Mesothelial cell of epicardium (in vitro differentiated cells): ENCODE measurements at places on chromosomes 11 and 22. TPM values are rescaled to one million over a fixed set of nuclear protein-coding genes. Genes with fewer than 3 reads are reported as not detected.

DNA sequence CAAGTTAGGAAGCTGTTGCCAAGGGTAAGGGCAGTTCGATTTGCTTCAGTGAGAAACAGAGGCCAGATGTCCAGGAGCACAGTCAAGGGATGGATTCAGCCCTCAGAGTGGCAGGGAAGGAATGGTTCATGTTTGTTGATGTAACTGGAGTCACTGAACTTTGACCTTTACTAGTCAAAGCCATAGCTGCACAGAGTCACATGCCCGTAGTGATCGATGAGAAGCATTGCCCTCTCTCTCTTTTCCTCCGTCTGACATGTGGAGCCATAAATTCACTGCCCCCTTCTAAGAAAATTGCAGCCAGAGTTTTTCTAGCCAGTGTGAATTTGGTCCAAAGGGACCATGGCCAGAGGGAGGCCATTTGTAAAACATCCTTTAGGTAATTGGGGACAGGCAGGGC is 124.1 kb upstream of the MTNR1B start:
- H3K36me3 ChIP-seq: no peaks in the 10 kb centered on the region
- H3K27me3 ChIP-seq: no peaks in the 10 kb centered on the region
- peaks cover 29% of the 10 kb centered on the region for H3K4me1 ChIP-seq
- DNase-seq: no peak
- H3K27ac ChIP-seq: no peak overlapping the region

DNA sequence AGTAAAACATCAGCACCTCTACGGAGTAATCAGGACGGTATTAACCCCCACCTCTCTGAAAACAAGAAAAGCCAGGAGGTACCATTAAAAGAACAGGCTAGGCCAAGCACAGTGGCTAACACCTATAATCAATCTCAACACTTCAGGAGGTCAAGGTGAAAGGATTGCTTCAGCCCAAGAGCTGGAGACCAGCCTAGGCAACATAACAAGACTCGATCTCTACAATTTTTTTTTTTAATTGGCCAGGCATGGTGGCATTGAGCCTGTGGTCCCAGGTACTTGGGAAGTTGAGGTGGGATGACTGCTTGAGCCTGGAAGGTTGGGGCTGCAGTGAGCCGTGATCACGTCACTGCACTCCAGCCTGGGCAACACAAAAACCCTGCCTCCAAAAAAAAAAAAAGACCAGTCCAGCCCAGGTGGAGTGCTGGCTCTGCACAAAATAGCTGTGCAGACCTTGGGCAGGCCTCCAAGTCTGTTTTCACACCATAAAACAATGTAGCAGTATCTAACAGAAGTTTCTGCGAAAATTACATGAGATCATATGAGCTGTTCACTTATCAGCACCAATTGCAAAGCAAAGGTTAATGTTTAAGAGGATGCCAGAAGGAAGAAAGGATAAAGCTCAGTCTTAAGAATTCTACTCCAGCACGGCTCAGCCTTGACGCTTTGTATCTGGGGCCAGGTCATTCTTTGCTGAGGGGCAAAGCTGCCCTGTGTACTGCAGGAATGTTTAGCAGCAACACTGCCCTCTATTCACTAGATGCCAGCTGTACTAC is 14.8 kb downstream of the CHKA start:
- H3K4me3 ChIP-seq: no peak overlapping the region
- no peak for DNase-seq
- H3K4me1 ChIP-seq: peaks cover 24% of the 10 kb centered on the region

DNA sequence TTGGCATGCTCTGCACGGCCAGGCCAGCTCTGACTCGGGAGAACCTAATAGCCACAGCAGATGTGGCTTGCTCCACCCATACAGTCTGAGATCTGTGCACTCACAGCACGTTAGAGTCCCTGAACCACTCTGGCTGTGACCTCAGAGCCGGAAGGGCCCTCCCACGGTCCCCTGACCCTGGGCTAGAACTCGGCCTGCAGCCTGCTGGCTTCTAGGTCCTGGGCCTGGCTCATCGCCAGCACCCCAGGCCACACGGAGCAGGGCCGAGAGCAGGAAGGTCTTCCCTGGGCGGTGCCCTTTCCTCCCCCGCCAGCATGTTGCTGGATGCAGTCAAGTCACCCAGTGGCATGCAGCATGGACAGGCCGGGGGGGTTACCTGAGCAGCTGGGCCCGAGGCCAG is 35.3 kb upstream of the TTLL12 start:
- no peaks in the 10 kb centered on the region for H3K27me3 ChIP-seq
- no peak overlapping the region for H3K27ac ChIP-seq
- H3K4me1 ChIP-seq: peaks cover 21% of the 10 kb centered on the region
- no peak for DNase-seq
- H3K4me3 ChIP-seq: no peak overlapping the region

Gene PRAME
- total RNA-seq: not detected in 3 replicates

GRCh38 chr11:10594407-10594806 is 25.9 kb upstream of the LYVE1 start:
- no peaks in the 10 kb centered on the region for H3K36me3 ChIP-seq
- no peak for DNase-seq
- H3K4me3 ChIP-seq: no peak overlapping the region

- peak overlapping the region; percentile 99 for H3K4me3 ChIP-seq
- DNase-seq: no peak
- H3K27me3 ChIP-seq: no peaks in the 10 kb centered on the region
- H3K27ac ChIP-seq: peak overlapping the region; percentile 100
- H3K4me1 ChIP-seq: peaks cover 27% of the 10 kb centered on the region
- H3K36me3 ChIP-seq: peaks cover 8% of the 10 kb centered on the region
Observed at GRCh38 chr11:43359422-43359818, 700 bp downstream of the TTC17 start.

DNA sequence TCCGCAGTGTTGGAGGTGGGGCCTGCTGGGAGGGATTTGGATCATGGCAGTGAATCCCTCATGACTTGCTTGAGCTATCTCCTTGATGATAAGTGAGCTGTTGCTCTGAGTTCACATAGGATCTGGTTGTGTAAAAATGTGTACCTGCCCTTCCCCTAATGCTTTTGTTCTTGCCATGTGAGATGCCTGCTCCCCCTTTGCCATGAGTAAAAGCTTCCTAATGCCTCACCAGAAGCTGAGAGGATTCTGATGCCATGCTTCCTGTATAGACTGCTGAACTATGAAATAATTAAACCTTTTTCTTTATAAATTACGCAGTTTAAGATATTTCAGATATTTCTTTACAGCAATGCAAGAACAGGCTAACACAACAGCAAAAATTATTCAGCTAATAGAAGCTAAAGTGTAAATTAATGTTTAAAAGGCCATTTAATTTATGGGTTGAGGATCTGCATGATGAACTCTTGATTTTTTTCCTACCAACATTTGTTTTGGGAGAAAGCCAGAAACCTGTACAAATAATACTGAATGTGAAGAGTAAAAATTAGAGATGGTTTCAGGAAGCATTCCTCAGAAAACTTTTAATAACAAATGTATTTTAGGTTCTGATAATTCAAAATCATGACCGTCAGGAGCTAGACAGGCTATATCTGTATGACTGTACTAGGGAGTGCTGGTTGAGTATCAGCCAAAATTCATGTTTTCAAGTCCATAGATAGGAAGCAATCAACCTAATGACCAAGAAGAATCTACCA is 177.5 kb upstream of the GRIA4 start:
- no peak overlapping the region for H3K4me3 ChIP-seq
- no peaks in the 10 kb centered on the region for H3K27me3 ChIP-seq
- DNase-seq: no peak
- H3K36me3 ChIP-seq: no peaks in the 10 kb centered on the region
